NCI-H510A (cell line): ENCODE measurements at places on chromosomes 7 and 10.

- DNase-seq: no peak
Observed at GRCh38 chr10:1744524-1744923, 7.2 kb upstream of the ADARB2 start.

- DNase-seq: no peak
Observed at GRCh38 chr10:24694086-24694485, 29.6 kb downstream of the ARHGAP21 start.

- DNase-seq: peak; percentile 81
Observed at GRCh38 chr10:117375360-117376178, at the start of gene PDZD8. Gene PDZD8, minus strand, starts transcription at chr10:117375440. Its CDS starts 213 bp downstream, at chr10:117375227.

DNA sequence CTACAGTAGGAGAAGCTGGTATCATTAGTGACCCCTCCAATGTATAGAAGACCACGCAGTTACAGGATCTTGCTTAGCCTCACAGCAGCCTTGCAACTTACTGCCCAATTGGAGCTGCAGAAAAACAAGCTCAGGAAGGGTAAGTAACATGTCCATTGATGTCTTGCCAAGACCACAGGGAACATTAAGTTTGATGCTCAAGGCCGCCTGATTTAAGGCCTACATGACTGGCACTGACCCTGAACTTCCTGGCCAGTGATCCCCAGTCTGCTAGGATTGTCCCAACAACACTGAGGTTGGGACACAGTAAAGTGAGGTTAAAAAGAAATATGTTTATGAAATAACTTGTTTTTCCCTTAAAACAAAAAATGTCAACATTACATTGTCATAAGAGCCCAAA is 6.8 kb upstream of the GDF2 start:
- no peak for DNase-seq

- no peak for DNase-seq
Observed at GRCh38 chr10:52020702-52021101, 293.4 kb upstream of the DKK1 start.

- no peak for DNase-seq
Observed at GRCh38 chr10:71530781-71531180, 134.1 kb downstream of the CDH23 start.

- no peak for DNase-seq
Observed at GRCh38 chr7:74061840-74062539, 21.6 kb upstream of the LIMK1 start.

GRCh38 chr10:103679096-103679790 is 176.1 kb downstream of the SH3PXD2A start:
- no peak for DNase-seq

DNA sequence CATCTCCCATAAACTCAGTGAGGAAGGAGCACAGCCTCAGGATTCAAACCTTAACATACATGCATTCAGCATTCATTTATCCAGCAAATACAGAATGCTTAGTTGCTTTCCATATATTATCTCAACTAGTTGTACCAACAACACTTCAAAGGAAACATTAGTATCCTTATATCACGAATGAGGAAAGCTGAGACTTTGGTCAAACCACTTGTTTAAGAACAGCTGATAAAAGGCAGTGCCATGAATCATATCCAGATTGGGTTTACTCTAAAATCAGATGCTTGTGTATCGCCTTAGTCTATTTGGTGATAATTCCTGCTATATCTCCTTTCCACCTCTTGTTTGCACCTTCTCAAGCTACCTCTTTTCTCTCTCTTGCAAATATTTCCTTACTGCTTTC is 1.9 kb upstream of the CPED1 start:
- DNase-seq: no peak

- DNase-seq: no peak
Observed at GRCh38 chr7:18046601-18047000, 19.0 kb upstream of the PRPS1L1 start.

DNA sequence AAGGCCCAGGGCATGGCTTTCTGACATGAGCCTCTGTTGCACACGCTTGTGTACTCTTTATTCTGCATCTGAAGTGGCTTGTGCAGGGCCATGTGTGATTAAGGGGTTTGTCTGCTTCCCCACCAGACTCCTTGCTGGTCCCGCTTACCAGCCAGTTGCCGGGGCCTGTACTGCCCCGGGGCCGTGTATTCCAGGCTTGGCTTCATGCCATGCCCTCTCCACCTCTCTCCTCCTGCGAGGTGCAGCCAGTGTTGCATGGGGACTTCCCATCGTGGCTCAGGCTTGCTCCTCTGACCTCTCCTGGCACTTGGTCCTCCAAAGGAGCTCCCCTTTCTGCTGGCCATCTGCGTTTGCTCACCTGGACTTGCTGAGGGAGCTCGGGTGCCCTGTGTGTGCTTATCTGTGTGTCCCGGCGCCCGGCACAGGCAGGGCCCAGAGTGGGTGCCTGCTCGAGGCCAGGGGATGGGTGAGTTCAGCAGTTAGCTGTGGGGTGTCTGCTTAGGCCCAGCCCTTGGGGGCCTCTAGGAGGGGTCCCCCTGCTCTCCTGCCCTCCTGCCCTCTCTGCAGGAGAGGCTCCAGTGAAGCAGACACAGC is 11.0 kb upstream of the C10orf143 start:
- no peak for DNase-seq

DNA sequence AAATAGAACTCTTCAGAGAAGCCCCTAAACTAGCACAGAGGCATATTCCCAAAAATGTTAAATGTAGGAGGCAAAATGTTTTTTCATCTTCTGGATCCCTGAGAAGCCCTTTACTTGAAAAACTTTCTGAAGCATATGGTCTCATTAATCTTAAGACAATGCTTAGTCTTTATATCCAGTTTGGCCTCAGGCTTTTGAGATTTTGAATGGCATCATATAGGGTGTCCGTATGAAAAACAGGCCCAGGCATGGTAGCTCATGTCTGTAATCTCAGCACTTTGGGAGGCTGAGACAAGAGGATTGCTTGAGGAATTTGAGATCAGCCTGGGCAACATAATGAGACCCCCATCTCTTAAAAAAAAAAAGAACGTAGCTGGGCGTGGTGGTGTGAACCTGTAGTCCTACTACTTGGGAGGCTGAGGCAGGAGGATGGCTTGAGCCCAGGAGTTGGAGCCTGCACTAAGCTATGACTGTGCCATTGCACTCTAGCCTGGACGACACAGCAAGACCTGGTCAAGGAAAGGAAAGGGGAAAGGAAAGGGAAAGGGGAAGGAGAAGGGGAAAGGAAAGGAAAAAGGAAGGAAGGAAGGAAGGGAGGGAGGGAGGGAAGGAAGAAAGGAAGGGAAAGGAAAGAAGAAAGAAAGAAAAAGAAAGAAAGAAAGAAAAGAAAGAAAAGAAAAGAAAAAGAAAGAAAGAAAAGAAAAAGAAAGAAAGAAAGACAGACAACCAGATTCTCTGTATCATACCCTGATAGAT is 119.4 kb downstream of the CDK6 start:
- DNase-seq: no peak

DNA sequence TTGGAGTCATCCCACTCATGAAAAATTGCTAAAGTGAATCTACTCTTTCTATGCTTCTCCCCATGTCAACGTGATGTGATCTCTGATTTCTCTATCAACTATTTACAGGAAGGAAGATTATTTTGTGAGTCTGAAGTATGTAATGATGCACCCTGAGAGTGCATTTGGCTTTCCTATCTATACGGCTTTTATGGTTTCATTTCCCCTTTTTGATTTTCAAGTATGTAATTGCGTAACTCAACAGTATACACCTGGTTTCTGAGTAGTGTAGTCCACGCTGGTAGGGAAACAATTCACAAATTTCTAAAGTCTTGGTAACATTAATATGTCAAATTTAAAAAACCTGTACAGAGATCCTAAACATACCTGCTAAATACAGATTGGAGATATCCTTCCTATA is 194.7 kb upstream of the SEMA3A start:
- no peak for DNase-seq

DNA sequence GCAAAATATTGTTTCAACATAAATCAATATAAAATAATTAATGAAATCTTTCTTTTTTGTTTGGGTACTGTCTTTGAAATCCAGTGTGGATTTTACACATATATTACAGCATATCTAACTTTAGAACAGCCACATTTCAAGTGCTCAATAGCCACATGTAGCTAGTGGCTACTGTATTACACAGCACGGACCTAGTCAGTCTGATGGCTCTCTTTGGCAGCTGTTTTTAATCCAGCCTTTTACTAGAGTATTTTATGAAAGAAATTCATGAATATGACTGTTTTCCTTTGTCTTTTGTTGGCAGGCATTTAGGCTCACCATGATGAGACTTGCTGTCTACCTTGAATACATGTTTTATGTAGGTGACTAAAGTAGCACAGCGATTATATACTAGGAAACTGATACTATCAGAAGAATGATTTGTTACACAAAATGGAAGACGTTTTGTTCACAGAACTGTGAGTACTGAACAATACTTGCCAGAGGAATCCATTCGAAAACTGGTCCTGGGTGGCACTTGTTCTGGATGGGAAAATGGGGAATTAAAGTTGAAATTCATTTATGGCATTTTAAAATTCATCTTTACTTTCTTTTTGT is 386.7 kb downstream of the PHTF2 start:
- no peak for DNase-seq

GRCh38 chr7:92633211-92633906 is 43.2 kb upstream of the FAM133B start:
- no peak for DNase-seq

- no peak for DNase-seq
Observed at GRCh38 chr7:141864765-141865447, 23.6 kb upstream of the PRSS37 start.

DNA sequence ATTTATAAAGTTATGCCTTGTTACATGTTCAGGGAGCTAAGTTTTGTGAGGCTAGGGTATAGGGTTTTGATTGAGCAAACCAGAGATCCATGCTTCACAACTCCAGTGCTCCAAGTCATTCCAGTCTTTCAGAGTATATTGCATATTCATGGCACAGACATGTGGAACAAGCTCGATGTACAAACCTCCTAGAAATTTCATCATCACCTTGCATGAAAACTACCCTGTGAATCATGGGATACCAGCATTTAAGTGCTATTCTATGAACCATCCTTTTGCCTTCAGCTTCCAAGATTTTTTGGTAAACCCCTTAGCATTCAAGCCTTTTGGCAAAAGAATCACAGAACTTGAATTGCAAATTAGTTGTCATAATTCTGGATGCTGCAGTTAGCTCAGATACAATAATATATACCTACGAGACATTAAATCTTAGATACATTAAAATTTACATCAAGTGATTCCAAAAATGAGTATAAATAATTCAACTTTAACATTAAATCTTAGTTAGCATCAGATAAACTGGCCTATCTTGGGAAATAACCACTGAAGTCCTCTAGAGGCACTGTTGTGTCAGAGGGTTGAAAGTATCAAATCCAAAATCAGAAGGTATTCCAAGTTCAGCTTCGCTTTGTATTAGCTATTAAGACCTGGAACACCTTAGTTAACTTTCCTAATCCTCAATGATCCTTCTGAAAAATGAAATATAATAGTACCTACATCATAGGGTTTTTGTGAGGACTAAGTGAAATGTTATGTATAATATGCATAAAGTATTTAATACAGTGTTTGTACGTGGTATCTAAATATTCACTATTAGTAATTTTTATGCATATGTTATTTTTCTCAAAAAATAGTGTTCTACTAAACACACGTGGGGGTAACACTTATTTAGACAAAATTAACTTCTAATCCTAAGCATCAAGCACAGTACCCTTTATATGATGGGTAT is 55.5 kb upstream of the CABCOCO1 start:
- DNase-seq: no peak
